Activated CD4-positive, alpha-beta T cell treated with anti-CD3 and anti-CD28 coated beads, Interleukin-2, amount 50 U/mL, for 1 hour (primary cell): ENCODE measurements at places on chromosomes 4 and X.

DNA sequence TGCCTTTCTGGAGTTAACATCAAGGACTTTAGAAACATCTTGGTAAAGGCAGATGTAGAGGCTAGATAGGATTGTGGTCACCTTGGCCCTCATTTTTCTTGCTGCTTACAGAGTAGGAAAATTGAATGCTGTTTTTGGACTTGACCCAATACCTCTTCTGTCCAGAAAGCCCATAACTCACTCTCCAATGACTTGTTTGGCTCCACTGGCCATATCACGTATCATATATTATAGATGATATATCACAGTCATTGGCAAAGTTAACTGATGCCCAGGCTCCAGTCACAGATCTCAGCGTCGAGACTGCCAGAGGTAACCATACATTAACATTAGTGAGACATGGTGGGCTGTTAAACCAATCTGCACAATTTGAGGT lies 88.1 kb upstream of the PLAC1 start:
- no peak for DNase-seq

DNA sequence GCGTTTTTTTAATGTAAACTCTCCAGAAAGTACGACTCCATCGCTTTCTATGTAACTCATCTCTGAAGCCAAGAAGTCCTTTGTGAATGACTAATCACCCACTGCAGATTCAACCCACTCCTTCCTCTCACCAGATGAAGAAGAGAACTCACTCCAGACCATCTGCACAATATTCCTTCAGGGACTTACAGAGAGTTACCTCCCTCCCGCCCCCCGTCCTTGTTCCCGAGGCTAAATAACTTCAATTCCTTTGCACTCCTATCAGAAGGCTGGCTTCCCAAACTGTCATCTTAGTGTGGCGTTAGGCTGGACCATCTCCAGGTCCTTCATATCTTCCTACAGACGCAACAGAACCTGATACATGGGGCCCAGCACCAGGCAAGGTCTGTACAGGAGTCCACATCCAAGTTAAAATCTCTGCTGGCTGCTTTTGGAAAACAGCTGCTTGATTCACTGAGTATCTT lies 82.4 kb downstream of the AFAP1 start:
- no peak for DNase-seq

DNA sequence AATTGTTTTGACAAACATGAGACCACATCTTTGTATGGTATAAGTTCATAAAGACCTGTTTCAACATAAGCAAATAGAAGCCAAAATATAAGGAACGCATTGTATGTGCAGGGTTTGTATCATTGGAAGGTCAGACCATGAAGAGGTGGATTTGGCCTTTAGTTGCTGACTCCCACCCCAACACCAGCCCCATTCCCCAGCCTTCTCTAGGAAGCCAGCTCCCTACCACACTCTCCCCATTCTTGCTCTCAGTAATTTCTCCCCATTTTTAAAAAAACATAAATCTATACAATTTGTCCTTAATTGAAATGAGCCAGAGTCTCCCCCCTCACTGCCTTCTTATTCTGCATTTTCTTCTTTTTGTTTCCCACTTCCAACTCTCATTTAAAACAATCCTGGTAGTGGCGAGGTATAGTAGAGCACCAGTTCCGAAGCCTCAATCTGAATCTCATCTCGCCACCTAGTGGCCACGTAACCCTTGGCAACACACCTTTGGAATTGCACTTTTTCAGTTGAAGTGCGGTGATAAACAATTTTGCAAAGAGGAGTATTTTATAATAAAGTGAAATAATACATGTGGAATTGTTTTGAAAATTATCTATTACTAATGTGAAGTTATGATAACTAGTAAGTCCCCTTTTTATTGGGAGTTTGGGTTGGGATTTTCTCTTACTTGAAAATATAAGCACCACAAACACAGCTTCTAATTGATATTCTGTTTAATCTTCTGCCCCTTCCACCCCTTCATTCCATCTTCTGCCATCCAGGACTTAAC lies 126.6 kb downstream of the ASB9 start:
- DNase-seq: peak; percentile 53

DNA sequence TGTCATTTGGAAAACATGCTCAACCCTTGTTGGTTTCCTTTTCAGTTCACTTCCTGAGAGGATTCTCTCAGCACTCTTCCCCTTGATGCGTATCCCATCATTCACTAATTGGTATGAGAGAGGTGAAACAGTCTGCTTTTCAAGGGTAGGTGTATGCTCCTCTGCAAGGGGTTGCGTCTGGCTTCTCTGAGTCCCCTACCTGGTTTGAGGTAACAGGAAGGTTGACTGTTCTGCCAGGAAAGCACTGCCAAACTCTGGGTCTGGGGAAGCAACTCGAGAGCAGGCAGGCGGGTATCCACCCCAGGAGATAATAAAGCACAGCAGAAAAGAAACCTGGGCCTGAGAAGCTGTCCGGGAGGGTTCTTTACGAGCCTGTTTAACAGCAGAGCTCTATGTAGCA lies 101.2 kb downstream of the SHROOM4 start:
- no peak for DNase-seq

GRCh38 chr4:174592256-174592984 lies 70.1 kb upstream of the HPGD start:
- DNase-seq: no peak

GRCh38 chrX:106510713-106511403 lies 100.9 kb upstream of the RADX start:
- no peak for DNase-seq

GRCh38 chr4:109890076-109890475 lies 22.6 kb upstream of the EGF start:
- DNase-seq: no peak
